ENCODE measurements at places on chromosomes 11 and 22.

DNA sequence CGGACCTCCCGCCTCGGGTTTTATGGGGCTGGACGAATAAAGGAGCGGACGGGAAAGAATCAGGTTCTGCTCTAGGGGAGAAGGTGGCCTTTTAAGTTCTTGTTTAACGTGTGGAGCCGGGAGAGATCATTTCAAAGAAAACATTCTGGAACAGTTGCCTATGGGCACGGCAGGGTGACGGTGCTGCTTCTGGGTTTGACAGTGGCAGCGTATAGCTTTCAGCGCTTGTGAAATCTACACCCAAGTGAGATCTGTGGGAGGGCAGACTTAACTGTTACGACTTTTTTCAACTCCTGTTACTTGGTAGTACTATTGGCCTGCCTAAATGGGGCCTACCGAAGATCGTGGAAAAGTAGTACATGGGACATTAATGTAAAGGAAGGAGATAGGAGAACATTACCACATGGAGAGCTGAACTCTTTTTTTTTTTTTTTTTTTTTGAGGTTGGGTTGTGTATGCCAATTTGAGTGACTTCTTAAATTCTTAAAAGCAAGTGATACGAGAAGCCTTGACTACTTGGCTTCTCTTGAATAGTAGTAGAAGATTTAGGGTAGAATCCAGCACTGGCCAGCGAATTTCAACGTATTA lies 743 bp downstream of the USP47 start:
- DNase-seq = peak; percentile 43

DNA sequence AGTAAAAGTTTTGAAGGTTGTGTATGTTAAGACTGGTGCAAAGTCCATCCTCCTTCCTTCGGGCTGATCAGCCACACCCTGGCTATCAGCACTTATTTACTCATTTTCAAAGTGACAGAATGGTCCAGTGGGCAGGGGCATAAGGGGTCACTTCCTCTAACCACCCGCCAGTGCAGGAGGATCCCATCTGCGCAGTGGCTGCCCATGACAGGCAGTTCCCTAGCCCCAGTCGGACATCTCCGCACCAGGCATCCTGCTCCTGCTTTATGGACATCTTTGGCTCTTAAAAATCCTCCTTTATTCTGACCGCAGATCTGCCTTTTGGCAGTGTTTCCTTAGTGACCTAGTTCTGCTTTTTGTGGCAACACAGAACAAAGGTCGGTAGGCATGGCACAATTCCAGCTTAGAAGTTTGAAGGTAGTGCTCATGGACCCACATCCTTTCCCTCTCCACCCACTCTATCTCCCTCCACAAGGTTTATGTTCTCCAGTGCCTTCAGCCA lies 55.9 kb downstream of the BMAL1 start:
- no peak for DNase-seq

GRCh38 chr11:74504100-74504691 lies 10.7 kb upstream of the LIPT2 start:
- DNase-seq = no peak

- DNase-seq = no peak
Observed at GRCh38 chr11:19957294-19957943, 202.9 kb downstream of the DBX1 start.

GRCh38 chr11:134945993-134946392 lies 534.0 kb upstream of the B3GAT1 start:
- no peak for DNase-seq

DNA sequence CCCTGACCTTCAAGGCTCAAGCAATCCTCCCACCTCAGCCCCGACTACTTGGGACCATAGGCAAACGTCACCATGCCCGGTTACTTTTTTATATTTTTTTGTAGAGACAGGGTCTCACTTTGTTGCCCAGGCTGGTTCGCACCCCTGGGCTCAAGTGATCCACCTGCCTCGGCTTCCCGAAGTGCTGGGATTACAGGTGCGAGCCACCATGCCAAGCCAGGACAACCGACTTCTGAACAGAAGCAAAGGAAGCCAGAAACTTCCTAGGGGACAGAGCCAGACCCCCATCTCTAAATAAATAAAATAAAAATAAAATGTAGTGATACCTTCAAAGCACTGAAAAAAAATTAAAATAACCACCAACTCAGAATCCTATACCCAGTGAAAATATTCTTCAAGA lies 26.4 kb downstream of the C11orf58 start:
- DNase-seq = no peak

- DNase-seq = no peak
Observed at GRCh38 chr11:68374531-68374930, 62.1 kb downstream of the LRP5 start.

Data from stimulated activated CD4-positive, alpha-beta T cell treated with anti-CD3 and anti-CD28 coated beads, Interleukin-2, amount 100 ng/mL, for 4 hours (primary cell).